CD8-positive, alpha-beta memory T cell (primary cell): ENCODE measurements at places on chromosomes 12 and 14. TPM values are rescaled to one million over a fixed set of nuclear protein-coding genes. Genes with fewer than 3 reads are reported as not detected.

GRCh38 chr12:93645702-93646101 is 31.5 kb upstream of the CRADD start:
- DNase-seq, result no peak

DNA sequence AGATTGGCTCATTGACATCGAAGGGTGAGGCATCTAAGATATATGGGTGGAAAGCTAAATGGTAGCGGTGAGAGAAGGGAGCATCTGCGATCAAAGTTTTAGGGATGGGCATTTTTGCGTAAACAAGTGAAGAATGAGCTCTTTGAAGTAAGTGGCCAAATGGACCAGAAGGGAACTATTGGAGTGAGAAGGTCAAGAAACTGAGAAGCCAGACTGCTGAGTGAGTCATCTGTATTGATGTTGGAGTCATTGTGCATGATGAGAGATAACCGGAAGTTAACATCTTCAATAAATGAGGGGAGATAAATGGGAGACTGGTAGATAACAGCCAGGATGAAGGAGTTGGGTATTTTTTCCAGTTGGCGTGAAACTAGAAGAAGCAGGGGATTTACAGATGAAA is 271.9 kb upstream of the PDE3A start:
- no peak for DNase-seq

- no peak for DNase-seq
Measured at GRCh38 chr12:3379079-3379478, 111.9 kb upstream of the PRMT8 start.

DNA sequence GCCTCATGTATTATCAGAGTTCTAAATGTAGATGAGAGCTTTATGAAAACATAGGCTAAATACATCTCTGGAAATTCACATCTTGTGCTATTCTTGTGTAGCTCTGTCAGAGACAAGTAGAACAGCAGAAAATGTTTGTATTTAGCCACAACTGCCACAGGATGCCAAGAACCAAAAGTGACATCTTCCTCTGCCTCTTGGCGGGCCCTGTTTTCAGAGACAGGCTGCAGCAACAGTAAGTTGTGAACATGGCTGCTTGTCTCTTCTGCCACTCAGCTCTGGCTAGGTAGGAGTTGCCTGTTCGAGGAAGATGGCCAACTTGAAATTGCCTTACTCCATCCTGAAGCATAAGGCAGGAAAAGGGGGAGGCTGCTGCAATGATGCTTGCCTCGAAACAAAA is 30.4 kb downstream of the SETD3 start:
- no peak for DNase-seq

DNA sequence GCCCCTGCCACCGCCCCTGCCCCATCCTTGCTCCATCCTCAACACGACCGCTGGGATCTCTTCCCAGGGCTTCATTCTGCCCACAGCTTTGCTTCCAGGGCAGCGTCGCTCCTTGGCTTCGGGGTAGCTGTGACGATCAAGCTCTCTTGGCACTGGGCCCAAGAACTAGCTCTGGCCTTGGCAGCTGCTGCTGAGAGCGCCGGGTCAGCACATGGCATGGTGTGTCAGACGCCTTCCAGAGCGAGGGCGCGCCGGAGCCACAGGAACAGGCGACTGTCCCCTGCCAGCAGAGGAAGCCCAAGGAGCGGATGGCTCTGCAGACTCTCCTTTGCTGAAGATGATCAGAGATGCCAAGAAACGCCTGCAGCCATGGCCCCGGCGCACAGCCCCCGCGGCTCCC is 15.9 kb downstream of the RAB35 start:
- DNase-seq, result no peak

- DNase-seq, result no peak
Measured at GRCh38 chr12:10994307-10994706, 3.8 kb downstream of the TAS2R20 start.

DNA sequence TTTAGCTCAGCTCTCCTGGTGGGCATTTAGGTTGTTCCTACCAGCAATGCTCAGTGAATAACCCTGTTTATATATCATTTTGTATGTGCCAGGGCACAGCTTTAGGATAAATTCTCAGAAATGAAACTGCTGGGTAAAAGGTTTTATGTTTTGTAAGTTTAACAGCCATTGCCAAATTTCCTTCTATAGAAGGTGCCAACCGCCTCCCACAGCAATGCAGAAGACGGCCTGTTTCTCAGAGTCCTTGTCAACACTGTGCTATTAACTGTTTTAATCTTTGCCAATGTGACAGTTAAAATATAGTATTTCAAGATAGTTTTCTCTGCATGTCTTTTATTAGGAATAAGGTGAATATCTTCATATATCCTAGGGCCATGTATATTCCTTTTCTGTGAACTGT is 65.0 kb downstream of the PPP1R13B start:
- no peak for DNase-seq

GRCh38 chr14:49977126-49977841 is 84.4 kb downstream of the ARF6 start:
- DNase-seq, result peak; percentile 27

- no peak for DNase-seq
Measured at GRCh38 chr14:35940291-35940690, 114.2 kb downstream of the BRMS1L start.

- DNase-seq, result no peak
Measured at GRCh38 chr14:95452176-95452892, 64.1 kb downstream of the SYNE3 start.

- DNase-seq, result no peak
Measured at GRCh38 chr12:59191372-59191771, 271.1 kb upstream of the LRIG3 start.

GRCh38 chr12:123903301-123904065 is 69.1 kb downstream of the CCDC92 start:
- no peak for DNase-seq

DNA sequence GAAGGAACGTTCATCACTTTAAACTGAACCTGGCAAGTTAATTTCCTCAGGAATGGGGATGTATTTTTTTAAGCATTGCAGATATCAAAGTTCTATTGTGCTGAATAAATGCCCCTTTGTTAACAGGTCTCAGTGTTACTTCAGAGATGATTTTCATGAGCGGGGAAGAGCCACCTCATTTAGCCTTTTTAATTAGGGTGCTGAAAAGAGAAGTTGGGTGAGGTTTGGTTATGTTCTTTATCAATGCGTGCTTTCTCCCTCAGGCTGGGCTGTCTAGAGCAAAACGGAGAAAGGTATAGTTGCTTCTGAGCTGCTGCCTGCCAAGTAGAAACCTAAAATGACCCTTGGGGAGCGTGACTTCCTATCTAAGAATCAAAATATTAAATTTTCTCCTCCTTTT is 8.0 kb upstream of the HIP1R start:
- no peak for DNase-seq

DNA sequence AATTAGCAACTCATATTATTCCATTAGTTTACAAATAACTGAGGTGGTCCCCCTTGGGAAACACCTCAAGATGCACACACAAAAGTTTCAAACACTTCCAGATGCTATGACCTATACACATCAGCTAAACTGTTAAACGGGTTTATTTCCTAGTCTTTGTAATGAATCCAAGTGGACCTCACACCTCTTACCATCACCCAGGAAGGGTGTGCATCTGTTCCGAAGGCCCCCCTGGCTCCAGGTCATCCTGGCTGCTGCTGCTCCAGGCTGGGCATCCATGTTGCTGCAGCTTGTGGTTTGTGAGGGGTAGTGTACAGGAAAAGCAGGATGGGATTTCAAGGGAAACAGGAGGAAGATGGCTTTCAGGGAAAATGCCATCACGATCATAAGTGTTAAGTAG is 6.8 kb downstream of the HNRNPC start:
- no peak for DNase-seq

- DNase-seq, result no peak
Measured at GRCh38 chr12:30180602-30181001, 396.9 kb upstream of the TMTC1 start.

DNA sequence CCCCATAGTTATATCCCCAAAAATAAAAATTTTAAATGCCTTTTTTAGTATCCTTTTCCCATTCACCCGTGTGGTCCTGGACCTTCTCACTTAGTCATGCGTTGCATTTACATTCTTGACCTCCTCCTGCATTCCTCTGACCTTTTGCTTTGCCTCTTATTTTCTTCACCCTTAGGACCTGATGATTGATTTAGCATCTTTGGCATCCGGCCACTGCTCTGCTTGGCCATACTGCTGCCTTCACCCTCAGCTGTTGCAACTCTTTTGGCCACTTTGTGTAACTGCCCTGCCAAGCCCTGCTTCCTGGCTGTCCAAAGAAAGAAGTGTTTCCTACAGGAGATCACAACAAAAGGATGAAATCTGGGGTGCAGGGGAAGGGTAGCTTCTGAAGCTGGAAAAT is 48.8 kb upstream of the SLC38A4 start:
- no peak for DNase-seq

DNA sequence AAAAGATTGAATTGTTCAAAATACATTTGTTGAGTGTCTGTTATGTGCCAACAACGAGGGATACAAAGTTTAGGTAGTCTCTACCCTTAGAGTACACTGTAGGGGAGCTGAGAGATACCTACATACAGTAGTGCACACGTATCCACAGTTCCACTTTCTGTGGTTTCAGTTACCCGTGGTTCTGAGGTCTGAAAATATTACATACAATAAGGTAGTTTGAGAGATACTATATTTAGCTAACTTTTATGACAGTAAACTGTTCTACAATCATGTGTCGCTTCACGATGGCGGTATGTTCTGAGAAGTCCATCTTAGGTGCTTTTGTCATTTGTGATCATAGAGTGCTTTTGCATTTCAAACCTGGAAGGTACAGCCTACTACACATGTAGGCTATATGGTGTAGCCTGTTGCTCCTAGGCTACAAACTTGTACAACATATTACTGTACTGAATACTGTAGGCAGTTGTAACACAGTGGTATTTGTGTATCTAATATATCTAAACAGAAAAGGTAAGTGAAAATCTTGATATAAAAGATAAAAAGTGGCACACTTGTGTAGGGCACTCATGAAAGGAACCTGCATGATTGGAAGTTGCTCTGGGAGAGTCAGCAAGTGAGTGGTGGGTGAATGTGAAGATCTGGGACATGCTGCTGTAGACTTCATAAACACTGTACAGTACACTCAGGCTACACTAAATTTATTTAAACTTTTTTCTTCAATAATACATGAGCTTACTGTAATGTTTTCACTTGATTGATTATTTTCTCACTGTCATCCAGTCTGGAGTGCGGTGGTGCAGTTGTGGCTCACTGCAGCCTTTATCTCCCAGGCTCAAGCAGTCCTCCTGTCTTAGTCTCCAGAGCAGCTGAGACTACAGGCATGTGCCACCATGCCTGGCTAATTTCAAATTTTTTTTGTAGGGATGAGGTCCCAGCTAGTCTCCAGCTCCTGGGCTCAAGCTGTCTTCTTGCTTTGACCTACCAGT is 4.0 kb downstream of the CPSF6 start:
- no peak for DNase-seq

- DNase-seq, result no peak
Measured at GRCh38 chr12:18723752-18724151, 14.1 kb downstream of the PLCZ1 start.

The FZD10 gene
- not detected for total RNA-seq

The HOXC4 gene
- 1.3 TPM for total RNA-seq

The TAS2R31 gene
- total RNA-seq, result 1.0 TPM
